ENCODE measurements at places on chromosomes 6 and 20.

- no peak for DNase-seq
Measured at GRCh38 chr6:12354499-12354898, 64.3 kb downstream of the EDN1 start.

GRCh38 chr20:13340088-13340487, 119.0 kb downstream of the ISM1 start:
- DNase-seq: no peak

GRCh38 chr20:46994341-46994740, 99.7 kb downstream of the EYA2 start:
- DNase-seq: peak; percentile 55

DNA sequence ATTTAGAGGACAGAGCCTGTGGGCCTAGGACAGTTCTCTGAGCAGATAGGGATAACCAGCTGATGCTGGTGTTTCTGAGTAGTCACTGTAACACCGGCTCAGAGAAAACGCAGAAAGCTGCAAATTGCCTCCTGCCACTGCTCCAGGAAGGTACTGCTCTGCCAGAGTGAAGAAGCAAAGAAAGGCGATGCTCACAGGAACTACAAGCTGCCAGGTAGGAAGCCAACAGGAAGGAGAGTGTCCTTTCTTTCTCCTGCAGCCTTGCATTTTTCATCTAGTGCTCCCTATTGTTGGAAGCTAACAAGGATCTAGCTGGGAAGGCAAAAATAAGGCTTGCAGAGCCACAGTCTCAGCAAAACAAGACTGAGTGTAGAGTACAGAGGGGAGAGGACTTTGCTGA, 70.7 kb upstream of the RAB32 start:
- no peak for DNase-seq

DNA sequence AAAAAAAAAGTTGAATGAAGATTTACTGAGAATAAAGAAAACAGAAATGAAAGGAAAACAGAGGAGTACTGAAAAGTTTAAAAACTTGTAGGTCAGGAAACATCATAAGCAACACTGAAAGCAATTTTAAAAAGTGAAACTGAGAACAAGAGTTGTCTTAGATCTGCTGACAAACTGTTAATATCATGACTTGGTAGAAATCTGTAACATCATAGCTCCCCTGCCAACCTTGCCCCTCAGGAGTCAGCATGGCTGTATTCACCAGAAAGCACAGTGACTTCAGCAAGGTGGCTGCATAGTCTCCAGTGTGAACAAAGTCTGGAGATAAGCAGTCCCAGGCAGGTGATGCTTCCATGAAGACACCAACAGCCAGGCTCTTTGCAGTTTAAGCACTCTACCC, 5.3 kb downstream of the NAA20 start:
- DNase-seq: no peak

GRCh38 chr6:153621070-153621469, 418.0 kb upstream of the OPRM1 start:
- no peak for DNase-seq

DNA sequence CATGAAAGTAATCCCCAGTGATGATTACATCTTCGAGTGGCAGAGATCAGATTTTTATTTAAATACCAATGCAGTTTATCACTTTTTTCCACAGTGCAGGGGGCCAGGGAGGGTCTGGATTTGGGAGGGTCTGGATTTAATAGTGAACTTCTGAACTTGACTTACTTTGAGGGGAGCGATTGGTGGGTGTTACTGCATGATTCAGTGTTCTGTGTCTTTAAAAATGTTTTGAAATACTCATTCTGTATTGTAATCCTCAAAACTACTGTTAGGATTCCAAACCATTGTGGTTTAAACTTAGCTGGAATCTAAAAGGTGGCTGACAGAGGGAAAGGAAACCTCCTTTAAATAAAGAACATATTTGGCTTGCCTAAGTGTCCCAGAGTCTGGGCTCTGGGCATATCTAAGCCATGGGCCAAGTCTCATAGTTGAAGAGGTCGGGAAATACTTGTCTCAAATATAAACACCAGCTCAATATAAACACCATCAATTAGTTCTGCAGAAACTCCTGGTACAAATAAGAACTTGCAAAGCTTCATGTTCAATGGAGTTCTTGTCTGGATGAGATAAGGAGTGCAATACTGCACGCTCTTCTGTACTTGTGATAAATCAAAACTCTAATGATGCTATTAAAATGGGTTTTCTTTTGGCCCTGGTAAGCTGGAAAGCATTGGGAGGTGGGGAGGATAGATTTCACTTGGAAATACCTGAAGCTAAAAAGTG, 14.4 kb downstream of the JARID2 start:
- DNase-seq: no peak

GRCh38 chr6:135692426-135692825, 159.1 kb upstream of the PDE7B start:
- no peak for DNase-seq

DNA sequence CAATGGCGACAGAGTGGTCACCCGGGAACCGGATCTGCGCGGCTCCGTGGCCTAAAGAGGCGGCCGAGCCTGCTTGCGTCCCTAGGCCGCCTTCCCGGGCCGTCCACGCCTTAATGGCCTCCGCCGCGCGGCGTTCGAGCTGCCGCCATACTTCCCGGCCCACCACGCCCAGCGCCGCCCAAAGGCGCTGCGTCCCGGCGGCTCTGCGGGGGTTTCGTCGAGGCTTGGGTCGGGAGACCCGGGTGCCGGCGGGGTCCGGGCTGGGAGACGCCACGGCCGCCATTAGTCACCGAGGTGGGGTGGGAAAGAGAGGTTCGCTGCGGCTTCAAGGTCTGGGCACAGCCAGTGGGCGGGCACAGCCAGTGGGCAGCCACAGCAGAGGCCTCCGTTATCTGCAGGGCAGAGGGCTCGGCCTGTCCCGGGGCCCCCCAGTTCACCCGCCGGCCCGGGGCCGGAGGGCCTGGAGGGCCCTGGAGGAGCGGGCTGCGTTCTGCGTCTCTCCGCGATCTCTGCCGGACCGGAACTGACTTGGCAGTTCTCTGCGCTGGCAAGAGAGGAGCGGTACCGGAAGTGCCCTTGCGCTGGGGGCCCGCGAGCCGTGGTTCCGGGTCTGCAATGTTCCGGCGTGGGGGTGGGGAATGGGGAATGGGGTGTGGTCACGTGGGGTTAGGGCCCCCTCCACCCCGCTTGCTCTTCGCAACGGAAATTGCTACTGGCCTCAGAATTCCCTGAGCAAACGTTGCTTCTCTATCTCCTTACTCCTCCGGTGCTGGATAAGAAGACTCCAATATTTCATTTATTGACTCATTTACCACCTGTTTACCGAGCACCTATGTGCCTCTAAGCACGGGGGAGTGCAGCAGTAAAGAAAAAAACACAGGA, 82.3 kb downstream of the CNBD2 start:
- DNase-seq: peak; percentile 93

DNA sequence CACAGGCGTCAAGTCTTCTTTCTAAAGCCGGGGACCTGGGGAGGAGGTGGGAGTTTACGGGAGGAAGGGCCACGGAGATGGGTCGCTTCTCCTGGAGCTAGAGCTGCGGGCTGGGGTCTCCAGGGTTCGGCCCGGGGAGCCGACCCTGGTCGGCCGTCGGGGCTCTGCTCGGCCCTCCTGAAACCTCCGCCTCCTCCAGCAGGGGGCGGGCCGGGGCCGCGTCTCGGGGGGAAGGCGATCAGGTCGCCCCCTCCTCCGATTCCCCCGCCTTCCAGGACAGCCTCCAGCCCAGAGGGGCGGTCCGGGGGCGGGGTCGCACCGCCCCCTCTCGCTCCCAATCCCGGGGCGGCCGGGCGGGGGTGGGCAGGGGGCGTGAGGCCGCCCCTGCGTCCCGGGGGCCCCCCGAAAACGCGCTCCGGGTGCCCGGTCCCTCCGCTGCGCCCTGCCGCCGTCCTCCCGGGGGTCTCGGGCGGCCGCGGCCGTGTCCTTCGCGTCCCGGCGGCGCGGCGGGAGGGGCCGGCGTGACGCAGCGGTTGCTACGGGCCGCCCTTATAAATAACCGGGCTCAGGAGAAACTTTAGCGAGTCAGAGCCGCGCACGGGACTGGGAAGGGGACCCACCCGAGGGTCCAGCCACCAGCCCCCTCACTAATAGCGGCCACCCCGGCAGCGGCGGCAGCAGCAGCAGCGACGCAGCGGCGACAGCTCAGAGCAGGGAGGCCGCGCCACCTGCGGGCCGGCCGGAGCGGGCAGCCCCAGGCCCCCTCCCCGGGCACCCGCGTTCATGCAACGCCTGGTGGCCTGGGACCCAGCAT, at the start of gene CEBPB:
Gene CEBPB, plus strand, starts transcription at position 580 of the 814 bp plus-strand sequence. Its CDS starts 204 bp downstream, at position 784.
- DNase-seq: peak; percentile 90

DNA sequence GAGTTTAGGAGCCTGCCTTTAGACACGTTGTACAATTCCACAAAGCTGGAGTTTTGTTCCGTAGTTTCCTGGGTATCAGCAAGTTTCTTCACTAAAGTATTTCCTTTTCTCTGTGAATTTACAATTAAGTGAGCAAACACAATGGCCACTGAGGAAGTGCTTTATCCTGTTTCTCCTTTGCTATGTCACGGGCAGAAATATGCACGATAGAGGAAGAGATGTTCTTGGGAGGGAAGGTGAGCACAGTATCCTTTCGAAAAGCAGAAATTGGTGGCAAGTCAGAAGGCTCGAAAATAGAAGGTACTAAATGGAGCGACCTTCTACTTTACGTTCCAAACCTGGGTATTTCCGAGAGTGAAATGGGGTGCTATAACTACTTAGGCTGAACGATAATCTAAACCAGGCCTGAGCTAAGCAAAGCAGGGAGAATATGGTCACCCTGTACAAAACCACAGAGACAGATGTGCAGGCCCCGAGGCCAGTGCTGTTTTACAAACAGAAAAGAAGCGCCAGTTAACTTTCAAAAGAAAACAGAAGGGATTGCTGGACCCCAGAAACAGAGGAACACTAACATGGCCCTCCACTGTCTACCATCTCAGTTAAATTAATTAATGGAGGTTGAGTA, 259.6 kb downstream of the TBC1D7 start:
- no peak for DNase-seq

DNA sequence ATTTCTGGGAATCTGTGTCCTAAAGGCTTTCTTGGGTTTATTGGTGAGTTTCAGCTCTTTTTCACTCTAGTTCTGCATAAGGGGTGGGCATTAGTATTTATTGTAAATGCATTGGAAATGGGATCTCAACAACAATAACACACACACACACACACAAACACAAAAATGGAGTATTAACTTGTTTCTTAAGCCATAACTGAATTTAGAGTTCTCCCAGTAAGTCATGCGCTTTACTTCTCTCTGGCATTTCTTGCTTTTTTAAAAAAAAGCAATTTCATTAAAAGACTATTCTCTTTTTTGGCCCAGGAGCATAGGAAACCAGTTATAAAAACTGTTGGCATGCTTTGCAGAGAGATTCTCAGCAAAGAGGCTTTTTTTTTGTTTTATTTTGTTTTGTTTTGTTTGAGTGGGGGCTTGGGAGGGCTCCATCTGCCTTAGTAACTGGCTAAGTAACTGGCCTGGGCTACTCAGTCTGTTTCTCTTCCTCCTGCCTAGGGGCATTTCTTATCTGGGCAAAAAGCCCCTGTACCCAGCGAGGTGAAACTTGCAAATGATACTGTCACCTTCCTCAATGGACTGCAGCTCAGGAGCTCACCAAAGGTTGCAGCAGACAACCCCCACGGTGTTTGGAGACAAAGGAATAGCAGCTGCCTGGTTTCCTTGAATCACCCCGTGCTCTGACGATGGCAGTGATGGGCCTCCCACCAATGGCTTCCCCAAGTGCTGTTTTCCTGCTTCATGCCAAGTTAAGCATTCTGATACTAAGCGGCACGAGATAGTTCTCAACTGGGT, 128.5 kb downstream of the BCAS1 start:
- DNase-seq: no peak

GRCh38 chr6:6583836-6584235, 4.7 kb upstream of the LY86 start:
- DNase-seq: no peak

DNA sequence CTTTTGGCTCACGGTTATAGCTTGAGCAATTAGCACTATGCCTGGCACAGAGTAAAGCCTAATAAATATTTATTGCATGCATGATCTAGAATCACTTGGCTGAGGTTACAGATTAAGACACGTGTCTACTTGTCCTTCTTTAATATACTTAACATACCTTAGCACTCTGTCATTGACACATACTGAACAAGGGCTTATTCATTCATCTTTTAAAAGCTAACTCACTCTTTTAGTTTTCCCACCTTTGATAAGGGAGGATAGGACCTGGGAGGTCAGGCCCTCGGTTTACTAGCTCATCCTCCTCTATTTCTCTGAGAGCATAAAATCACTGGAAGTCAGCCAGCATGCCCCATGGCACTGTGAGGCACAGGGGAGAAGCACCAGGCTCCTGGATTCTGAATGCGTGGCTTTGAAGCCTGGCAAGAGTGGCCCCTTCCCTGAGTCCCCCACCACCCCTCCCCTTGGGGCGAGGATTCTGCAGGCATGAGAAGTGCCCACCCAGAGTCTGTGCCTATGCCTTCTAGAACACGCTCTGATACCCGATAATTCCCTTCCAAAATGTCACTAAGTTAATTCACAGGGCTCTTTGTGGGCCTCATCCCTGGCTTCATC, 11.2 kb downstream of the ZCCHC3 start:
- no peak for DNase-seq

DNA sequence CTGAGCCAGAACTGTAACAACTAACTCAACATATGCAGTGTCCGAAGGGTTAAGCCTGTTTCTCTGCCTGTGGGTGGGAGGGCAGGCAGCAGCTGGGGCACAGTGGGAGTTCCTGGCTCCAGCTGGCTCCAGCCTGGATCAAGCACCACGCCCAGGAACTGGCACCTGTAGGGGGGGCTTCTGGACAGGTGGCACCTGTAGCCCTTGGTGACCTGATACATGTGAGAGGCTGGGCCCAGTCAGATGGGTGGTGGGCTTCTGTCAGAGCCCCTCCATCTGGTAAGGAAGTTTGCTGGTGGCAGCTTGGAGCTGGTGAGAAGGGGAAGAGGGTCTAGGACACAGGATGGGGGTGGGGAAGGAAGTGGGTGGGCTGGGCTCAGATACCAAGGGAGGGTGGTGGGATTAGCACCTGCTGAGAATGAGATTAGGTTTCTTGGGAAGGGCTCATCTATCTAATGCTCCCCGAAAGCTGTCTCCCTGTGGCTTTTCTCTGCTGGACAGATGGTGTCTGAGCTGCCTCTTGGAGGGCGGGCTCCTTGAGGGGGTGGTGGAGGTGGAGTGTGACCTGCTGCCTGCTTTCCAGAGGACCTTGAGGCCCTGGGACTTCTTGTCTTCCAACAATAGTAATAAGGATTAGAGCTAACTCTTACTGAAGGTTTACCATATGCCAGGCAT, 28.5 kb downstream of the BCL2L1 start:
- no peak for DNase-seq

- DNase-seq: peak; percentile 35
Measured at GRCh38 chr6:73515204-73515655, 5.6 kb downstream of the EEF1A1 start.
